ENCODE measurements at places on chromosomes 2 and 18. TPM values are rescaled to one million over a fixed set of nuclear protein-coding genes. Genes with fewer than 3 reads are reported as not detected.

DNA sequence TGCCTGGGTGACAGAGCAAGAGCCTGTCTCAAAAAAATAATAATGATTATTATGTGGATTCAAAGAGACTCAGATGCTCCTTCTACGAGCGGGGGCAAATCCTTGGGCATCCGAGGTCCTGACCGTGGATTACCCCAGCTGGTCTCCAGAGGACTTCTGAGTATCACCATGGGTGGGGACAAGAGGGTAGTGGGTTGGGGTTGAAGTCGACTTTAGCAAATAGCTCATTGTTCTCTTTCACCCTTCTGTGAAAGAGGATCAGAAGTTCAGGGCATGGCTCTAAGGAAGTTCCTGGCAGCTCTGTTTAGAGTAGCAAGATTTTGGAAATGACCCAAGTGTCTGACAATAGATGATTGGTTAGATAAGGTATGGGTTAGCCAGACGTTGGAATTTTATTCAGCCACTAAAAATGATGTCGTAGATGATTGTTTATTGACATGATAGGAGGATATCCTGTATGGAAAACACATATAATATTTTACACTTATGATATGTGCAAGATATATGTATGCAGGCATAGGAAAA is 59.0 kb upstream of the SPRED2 start:
- no peak for DNase-seq

DNA sequence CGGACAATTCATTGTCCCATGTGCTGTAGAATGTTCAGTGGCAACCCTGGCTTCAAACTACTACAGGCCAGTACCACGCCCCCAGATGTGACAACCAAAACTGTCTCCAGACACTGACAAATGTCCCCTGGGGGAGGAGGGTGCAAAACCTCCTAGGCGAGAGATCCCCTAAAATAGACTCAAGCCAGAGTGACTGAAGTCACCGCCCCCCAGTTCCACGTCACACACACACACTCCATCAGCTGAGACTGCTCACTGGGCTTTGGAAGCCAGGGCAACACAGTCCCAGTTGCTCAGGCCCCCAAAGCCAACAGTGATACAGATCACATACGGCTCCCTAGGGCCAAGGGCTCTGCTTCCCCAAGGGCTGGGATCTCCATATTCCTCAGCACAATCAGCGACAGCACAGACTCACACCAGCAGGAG is 19.1 kb downstream of the HDAC4 start:
- peak; percentile 65 for DNase-seq

GRCh38 chr2:17171446-17172049 is 346.7 kb downstream of the RAD51AP2 start:
- DNase-seq: peak; percentile 76

KLHL30 gene
- total RNA-seq: 0.07 TPM
